Epithelial cell of esophagus (primary cell): ENCODE measurements at places on chromosomes 1 and 21.
A peak's percentile ranks its signal among the peaks of the same experiment; 100 is the strongest.

- DNase-seq, result no peak
Observed at GRCh38 chr1:156592910-156593660, 1.5 kb downstream of the NAXE start.

- peak; percentile 11 for DNase-seq
Observed at GRCh38 chr1:224433701-224434672, 610 bp downstream of the WDR26 start.

- DNase-seq, result no peak
Observed at GRCh38 chr1:5508669-5509330, 483.4 kb downstream of the NPHP4 start.

DNA sequence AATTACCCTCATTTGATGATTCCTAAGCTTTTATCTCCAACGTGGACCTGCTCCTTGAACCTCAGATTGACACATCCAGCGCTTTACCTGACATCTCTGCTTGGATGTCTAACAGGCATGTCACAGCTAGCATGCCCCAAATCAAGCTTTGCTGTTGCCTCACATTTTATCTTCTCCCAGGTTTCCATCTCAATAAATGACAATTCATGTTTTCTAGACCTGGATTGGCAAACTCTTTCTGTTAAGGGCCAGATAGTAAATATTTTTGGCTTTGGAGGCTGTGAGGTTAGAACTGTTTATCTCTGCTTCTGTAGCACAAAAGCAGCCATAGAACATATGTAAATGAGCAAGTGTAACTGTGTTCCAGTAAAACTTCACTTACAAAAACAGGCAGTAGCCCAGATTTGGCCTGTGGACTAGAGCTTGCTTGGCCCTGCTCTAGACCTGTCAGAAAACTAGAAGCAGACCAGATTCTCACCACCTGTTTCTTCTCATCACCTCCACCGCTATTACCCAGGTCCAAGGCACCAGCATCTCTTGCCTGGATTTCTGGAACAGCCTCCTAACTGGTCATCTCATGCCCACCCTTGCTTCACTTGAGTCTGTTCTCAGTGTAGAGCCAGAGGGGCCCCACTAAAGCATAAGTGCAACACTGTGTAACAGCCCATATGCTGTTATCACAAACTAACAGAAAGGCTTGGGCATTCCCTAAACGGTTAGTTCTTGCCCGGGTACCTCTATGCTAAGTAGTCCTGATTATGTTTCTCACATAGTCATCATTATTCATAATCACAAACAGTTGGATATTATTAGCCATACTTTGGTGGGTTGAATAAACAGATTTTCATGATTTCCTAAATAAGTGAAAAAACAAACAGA lies 42.3 kb downstream of the UBE4B start:
- peak; percentile 62 for DNase-seq

DNA sequence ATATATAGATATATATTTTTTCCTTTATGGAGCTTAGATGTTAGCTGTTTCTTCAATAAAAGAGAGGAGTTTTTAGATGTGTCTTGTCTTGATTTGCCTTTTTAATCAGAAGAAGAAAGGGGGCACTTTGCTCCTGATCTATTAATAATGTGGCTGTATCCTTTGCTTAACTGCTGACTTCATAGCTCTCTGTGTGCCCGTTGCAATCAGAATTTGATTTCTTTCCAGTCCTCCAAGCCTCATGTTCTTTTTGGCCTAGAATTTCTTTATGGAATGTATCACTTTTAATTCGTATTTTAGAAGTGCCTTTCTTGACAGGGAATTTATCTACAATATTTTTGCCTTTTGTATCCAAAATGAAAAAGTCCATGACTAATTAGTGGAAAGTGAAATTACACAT lies 85.3 kb downstream of the C1orf21 start:
- no peak for DNase-seq

- DNase-seq, result no peak
Observed at GRCh38 chr21:44312089-44312488, 12.2 kb downstream of the PFKL start.

- DNase-seq, result no peak
Observed at GRCh38 chr1:65764052-65764451, 28.6 kb upstream of the PDE4B start.

- no peak for DNase-seq
Observed at GRCh38 chr21:46152927-46153246, 2.5 kb downstream of the FTCD start.

DNA sequence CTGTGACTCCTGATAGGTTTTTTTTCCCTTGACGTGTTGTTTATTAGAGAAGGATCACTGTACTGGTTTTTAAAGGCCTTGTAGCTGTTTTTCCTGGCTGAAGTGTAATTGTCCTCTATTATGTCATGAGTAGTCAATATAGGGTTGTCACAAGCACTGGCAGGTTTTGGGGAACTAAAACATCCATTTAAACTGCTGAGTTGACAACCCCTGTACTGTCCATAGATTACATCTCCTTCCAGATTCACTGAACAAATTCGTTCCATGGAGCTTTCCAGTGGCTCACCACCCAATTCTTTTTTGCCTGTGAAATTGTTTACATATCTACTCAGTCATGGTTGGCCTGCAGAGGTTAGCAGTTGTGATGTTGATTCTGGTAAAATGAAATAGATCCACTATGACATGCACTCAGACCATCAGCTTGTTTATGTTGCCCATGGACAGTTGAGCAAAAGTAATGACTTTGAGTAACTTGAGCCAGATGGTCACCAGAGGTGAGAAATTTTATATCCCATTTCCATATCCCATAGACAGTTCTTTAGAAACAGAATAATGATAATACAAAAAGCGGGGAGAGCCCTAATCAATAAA lies 59.9 kb upstream of the QSOX1 start:
- DNase-seq, result no peak

DNA sequence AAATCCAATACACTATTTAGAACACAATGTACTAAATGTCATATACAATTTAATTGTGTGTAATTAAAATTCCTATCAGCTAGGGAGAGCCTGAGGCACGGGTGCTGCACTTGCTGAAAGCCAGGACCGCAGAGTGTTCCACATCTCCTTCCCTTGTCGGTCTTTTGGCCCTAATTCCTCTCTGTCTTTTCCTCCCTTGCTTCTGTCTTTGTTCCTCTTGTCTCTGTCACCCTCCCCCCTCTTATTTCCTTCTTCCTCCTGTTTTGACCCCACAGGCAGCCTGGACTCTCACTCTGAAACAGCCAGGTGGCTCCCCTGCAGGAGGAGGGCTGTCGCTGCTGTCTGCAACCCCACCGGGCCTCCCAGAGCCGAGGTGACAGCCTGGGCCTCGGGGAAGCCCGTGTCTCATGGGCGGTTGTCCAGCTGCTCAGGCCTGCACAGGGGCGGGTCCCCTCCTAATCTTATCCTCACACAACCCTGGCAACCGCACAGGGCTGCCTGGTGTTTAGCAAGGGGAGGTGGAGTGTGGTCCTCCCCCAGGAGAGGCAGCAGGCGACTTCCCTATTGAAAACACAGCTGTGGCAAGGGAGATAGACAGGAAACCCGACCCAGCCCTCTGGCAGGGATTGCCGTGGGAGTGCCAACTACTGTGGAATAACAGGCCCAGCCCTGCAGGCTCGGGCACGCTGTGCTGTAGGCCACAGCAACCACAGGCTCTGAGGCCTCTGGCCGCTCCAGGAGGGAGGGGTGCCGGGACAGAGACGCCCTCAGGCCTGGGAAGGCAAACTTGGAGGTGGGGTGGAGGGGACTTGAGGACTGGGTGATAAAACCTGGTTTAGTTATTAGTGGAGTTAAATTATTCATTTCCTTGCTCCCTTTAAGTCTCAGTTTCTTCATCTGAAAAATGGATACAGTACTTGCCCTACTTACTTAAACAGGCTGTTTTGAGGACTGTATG lies 68.8 kb upstream of the WDR26 start:
- DNase-seq, result peak; percentile 98

GRCh38 chr1:38128926-38129453 lies 82.4 kb upstream of the POU3F1 start:
- no peak for DNase-seq

DNA sequence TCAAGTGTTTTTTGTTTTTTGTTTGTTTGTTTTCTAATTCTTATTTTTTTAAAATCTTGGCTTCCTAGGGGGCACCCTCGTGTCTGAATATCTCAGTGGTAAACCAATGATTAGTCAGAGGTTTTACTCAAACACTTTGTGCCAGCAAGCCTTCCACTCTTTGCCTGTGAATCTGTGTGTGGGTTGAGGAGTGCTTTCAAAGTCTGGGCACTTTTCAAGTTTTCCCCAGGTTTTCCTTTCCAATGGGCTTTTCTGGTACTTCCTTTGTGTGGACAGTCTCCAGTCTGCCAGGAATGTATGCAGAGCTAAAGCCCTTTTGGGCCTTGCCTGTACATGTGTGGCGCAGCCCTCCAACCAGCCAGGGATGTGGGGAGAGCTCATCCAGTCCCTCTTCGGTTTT lies 9.7 kb upstream of the PPIE start:
- DNase-seq, result peak; percentile 36

DNA sequence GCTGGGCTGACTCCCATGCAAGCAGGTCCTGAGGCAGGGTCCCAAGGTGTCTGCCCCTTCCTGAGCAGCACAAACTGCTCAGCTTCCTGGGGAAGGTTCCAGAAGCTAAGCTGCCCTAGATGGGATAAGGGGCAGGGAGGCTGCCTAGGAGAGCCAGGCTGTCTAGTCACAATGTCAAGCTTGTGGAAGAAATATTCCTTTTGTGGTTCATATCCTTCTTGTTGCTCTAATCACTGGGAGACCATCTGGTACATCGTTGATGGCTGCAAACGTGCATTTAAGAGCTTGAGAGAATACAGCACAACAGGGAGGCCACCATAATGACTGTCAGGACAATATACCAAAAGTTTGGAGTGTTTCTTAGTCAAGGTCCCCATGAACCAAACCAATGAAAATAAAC lies 67.4 kb downstream of the SLC16A1 start:
- DNase-seq, result no peak

GRCh38 chr1:20166051-20166450 lies 19.8 kb upstream of the UBXN10 start:
- DNase-seq, result peak; percentile 46

DNA sequence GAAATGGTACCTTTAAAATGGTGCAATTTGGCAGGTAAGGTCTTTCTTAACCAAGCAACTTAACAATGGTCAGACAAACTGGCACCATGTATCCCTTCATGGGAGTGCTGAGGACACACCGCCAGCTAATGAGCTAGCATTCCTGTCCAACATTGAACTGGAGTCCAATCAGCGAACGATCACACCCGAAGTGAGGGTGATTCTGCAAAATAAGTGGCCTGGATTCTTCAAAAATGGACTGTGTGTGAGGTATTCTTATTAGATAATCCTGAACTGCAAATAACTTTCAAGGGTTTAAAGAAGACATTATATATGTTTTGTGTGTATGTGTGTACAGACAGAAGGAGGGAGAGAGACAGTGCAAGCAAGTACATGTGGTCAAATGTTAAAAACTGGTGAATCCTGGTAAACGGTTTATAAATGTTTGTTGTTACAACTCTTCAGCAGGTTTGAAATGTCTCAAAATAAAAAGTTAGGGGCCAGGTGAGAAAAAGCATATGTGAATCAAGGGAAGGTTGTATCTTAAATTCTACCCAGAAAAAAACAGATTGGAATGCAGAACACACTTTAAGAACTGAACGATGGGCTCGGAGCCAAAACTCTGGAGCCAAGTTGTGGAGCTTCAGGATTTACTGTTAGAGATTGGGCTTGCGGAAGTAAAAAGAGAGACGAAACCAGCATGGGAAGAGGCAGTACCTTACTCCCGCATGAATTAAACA lies 20.9 kb downstream of the GADD45A start:
- DNase-seq, result no peak

DNA sequence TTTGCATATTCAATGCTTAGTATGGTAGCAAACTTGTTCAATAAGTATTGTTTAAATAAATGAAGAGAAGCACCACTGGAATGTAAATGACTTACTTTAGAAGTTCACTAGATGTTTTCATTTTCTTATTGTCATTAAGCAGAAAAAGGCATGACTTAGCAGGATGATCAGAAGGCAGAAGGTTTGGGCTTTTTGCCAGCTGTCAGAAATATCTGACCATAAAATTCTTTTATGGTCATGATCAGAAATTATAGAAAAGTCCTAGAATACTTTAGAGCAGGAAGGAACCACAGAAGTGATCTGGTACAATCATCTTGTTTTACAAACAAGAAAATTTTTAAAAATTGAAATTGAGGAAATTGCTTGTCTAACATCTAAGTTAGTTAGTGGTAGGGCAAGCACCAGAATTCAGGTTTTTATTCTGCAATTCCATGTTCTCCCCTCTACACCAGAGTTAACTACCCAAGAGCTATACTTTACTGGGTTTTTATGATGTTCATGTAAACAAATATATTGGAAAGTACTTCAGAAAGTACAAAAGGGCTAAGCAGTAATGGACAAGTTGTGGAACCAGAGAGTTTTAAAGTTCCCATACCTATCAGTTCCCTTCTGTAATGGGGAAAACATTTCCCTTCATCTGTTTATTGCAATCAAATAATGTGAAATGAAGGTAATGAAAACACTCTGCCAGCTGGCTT lies 10.1 kb downstream of the FMO5 start:
- no peak for DNase-seq
